NB4 (cell line): ENCODE measurements at places on chromosomes 7 and 10.

GRCh38 chr7:111137296-111138192 lies 46.6 kb downstream of the LRRN3 start:
- no peak for DNase-seq

DNA sequence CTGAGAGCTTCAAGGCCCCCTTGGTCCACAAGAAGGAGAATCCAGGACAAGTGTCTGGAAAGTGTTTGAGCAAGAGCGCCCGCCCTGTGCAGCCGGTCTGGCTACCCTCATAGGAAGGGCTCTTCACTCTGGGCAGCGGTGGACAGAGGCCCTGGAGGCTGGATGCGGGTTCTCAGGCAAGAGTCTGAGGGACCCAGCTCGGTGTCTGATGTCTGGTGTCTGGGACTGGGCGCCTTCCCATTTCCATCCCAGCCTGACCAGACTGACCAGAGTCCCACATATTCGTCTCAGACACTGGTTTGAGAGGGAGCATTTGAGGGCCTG lies 59.8 kb downstream of the HK1 start:
- no peak for DNase-seq

DNA sequence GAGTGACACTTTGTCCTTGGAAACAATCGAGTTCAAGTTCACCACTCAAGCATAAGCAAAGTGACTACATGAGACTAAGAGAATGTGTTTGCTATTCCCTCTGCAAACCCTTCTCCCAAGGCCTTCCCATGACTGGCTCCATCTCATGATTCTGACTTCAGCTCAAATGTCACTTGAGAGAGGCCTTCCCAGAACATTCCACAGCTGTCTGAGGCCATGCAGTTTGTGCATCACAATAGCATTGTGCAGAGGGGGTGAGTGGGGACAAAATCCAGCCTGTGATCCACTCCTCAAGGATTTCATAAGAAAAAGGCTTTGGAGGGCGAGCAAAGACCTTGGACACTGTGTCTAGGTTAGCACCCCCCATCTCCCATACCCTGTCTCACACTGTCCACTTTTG lies 6.9 kb upstream of the LRMDA start:
- no peak for DNase-seq

GRCh38 chr10:44958196-44958897 lies 1.3 kb upstream of the RASSF4 start:
- no peak for DNase-seq

GRCh38 chr10:123633106-123633505 lies 33.0 kb upstream of the GPR26 start:
- DNase-seq: no peak

- peak; percentile 80 for DNase-seq
Observed at GRCh38 chr10:3775696-3776551, 9.1 kb downstream of the KLF6 start.

DNA sequence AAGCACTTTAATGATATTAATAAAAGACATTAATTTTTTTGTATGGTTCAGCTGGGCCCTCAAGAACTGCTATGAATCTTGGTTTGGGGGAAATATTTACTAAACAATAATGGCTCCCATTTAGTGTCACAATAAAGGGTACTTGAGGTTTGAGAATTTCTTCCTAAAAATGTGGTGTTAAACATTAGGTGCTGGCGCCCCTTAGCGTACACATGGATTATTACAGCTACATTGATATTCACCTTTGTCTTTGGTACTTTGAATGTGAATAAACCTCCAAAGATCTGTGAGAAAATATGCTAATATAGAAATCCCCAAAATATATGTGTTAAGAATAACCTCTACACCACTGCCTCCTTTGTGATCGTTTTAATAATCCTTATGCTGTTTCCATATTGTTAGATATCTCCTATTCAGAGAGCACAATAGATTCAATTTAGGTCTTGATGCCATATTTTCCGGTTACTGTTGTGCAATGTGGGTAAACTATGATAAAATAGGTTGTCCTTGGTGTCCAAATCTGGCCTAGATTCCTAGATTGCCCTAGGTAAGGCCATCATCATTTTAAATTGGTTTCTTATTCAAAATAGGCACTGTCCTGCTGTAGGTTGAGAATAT lies 161.8 kb upstream of the CACNA2D1 start:
- DNase-seq: peak; percentile 72
